ENCODE measurements at places on chromosomes 3 and 15.

DNA sequence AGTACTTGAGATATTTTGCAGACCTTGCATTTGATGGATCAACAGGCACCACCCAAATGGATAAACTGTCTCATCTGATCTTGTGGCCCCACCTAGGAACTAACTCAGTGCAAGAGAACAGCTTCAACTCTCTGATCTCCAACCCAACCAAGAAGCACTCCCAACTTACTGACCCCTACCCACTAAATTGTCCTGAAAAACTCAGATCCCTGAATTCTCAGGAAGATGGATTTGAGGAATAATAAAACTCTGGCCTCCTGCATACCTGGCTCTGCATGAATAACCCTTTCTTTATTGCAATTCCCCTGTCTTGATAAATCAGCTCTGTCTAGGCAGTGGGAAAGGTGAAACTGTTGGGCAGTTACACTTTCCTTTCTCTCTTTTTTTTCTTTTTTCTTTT is 247.9 kb downstream of the ZPLD1 start:
- no peak for DNase-seq

- no peak for DNase-seq
These were observed 219.0 kb upstream of the TPM1 start for GRCh38 chr15:62823561-62823960.

DNA sequence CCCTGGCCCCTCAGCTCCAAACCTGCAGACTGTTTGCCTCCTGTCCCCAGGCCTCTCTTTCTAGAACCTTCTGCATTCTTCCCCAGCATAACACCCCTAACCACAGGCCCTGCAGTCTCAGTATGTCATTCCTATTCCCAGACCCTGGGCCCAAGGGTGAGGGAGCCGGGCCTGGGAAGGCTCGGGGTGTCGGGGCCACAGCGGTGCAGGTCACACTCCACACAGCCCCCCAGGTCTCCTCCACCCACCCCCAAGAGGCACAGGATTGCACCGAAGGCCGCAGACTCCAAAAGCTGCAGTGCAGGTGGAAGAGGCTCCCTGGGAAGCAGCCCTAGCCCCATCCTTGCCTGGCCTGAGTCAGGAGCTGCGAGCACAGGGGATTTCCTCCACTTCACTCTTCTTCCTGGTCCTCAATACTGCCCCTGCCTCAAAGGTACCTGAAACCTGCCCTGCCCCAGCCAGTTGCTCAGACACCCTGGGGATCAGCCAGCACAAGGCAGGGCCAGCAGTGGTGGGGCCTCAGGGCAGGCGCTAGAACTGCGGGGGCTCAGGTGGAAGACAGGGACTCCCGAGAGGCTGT is 31.1 kb downstream of the TNK2 start:
- DNase-seq, result no peak

DNA sequence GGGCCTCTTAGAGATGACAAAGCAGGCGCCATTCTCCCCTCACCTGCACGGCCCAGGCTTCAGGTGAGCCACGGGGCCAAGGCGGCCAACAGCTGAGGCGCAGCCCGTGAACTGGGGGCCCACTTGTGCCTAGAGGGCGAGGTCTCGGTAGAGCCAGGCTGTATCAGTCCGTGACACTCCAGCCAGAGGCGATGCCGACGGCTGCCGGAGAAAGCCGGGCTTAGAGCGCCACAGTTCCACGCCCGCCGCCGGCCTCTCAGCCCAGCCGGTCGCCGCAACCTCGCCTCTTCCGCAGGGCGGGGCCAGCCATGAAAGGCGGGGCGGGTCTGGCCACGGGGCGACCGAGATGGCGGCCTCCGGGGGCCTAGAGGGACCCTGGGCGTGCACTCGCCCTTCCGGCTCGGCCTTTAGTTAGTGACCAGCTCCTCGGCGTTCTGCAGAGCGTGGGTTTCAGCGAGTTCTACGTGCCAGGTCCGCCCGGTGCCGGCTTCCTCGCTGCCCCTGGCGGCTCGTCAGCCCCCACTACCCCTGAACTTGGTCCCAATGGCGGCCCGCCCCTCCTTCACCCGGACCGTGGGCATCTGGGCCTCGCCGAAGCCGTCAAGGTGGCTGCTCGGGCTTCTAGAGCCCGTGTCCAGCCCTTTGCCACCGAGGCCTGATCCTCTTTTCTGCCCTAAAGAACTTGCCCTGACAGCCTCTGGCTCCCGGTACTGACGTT is at the start of gene ZNF621:
ZNF621 (plus strand) TSS at position 393 of the 718 bp plus-strand sequence. CDS start 881 bp downstream, outside the sequence.
- peak; percentile 82 for DNase-seq

DNA sequence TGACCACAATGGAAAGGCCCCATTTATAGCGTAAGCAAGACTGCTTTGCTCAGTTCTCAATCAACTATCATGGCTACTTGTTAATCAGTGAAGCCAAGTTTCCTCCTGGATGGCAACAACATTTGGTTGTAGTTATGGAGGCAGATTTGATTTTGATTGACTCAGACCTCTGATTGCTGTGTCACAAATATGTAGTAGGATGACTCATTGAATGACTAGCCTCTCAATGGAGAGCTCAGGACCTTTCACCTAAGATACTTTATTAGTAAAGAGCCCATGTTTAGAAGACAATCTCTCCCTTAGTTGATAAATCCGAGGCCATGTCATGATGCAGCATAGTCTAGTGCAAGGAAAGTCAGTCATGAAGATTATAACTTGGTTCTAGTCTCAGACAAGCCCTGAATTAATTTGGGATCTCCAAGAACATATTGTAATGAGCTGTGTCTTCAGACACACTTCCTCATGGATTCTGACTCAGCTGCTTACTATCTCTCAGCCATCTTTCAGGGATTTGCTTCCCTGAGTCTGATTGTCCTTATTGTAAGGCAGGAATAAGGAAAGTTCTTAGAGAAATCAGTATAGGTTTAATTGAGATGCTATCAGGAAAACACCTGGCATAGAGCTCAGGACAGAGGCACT is 397.4 kb upstream of the TMCO5A start:
- DNase-seq, result no peak

DNA sequence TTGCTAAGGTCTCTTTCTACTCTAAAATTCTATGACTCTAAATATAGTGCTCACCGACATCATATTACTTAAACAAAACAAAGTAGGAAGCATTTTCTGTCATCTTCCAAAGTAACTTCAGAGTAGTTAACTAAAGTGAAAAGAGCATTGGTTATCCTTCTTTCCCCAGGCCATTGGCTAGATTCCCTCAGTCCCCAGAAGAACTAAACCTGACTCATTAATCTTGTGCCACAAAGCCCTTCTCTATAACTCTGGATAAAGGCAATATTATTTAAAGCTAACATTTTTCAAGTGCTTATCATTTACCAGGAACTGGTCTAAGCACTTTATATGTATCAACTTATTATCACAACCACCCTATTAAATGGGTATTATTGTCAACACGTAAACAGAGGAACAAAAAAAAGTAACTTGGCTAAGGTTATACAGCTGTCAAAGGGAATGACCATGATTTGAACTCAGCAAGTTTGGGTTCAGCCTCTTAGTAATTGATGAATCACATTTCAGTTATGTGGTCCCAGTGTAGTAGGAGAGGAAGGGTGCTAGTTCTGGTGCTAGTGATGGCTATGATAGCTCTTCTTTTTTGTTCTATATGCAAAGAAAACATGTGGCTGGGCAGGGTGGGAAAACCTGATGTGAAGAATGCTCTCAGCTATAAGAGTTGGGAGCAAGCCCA is 304.9 kb downstream of the FGF12 start:
- no peak for DNase-seq

DNA sequence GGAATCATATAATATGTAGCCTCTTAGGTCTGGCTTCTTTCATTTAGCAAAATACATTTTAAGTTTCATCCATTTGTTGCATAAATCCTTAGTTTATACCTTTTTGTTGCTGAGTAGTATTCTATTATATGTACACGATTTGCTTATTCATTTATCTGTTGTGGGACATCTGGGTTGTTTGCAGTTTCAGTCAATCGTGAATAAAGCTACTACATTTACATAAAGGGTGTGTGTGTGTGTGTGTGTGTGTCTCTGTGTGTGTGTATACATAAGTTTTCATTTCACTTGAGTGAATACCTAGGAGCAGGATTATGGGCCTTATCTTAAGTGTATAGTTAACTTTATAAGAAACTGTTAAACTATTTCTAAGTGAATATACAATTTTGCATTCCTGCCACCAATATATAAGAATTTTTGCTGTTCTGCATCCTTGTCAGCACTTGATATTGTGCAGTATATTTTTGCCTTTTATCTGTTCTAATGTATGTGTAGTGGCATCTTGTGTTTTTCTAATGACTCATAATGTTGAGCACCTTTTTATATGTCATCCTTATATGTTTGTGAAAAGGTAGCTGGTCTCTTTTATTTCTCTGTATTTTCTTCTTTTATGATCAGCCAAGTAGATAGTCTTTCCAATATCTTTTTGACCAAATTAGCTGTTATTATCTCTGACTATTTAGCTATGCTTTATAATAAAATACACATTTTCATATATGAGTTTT is 55.0 kb downstream of the GLCE start:
- DNase-seq, result no peak

DNA sequence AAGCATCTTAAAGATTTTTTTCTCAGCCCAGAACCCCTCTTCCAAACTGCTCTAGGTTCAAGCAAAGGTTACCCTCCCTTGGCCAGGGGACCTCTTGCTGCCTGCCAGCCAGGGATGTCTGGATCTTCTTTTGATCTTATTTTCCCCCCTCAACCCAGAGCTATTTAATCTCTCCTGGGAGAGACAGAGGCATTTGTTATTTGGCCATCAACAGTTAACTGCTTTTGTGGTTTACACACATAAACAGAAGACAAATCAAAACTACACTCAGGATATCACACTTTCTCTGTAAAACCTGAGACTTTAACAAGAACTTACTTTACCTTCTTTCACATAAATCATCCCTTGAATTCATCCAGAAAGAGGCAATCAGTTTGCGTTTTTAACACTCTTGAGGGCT is 272.5 kb downstream of the THSD4 start:
- DNase-seq, result no peak

DNA sequence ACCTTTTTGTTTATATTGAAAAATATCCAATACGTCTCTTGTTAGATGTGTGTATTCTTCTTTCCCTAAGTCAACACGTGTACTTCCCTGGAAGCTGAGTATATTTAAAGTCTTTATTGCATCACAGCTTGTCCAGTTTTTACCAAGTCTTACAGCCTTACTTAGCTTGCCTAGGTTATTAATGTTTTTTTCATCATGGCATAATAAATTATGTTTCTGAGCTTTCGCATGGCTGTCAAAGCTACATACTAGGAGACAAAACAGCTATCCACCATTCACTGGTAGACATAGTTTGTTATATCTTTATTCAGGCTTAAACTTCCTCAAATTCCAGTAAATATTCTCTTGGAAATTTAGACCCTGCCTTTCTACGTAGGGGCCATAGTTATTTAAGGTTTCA is 224.2 kb downstream of the BCHE start:
- DNase-seq, result no peak

DNA sequence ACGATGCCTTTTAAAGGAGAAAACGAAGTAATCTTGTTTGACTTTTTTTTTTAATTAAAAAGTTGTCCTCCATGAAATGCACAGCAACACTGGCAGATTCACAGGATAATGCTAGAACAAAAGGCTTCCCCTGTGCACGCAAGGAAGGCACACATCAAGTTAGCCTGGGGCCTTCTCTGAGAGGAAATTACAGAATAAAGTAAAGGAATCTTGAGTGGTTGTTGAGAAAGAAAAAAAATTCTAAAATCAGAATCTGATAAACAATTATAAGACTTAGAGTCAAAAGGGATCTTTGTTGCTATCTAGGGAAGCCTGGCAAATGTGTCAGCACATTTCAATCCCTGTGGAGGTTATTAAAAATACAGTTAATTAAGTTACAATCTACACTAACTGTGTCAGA is 946.0 kb downstream of the IGSF11 start:
- DNase-seq, result no peak

Measured in AML-193 (cell line).